ENCODE measurements at places on chromosomes 2 and 18.

DNA sequence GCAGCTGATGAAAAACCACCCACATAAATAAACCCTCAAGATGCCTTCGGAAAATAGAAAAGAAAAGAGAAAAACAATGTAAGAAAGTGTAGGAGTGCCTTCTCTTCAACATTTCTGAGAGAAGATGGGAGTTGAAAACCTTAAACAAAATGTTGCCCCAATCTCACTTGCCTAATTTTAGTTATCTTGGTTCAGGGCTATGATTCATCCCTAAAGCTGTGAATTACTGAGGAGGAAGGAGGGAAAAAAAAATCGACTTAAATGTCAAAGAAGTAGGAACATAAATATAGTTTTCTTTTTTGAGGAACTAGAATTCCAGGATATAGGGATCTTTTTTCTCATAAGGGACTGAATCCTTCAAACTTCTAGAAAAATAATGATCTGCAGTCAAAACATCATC is 360.3 kb downstream of the TGIF1 start:
- no peak for DNase-seq

DNA sequence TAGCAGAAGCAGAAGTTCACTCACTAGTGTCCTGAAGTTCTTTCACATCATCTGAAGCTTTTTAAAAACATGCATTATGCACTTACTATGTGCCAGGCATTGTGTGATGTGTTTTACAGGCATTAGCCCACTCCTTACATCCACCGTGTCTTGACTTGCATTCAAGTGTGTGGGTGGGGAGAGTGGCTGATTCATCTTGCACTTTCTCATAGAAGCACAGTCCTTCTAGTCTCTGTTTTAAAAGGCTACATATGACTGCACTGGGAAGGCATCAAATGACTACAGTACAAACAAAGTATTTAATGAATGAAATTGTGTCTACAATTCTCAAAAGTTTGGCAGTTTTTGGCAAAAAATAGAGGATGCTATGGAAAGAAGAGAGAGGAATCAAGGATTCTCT is 21.6 kb upstream of the DSC3 start:
- DNase-seq = no peak

DNA sequence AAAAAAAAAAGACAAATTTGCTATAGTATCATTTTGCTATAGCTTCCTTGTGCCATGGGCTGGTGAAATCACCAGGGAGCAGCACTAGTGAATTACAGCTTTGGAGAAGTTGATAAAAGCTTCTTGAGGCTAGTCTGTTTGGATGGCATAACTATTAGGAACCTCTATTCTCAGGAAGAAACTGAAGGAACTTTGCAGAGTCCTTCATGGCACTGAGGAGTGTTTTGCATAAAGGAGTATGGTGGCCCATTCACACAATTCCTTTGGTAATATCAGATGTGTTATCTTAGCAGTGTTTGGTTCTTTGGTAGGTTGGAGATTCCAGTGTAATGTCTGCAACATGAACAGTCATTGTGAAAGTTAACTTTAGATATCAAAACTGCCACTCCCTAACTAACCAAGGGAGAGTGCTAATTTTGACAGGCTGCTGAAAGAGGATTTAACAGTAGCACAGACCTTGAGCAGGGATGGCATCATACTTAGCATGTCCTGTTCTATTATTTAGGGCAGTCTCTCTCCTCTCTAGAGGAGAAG is 76.6 kb upstream of the ZFP36L2 start:
- no peak for DNase-seq

DNA sequence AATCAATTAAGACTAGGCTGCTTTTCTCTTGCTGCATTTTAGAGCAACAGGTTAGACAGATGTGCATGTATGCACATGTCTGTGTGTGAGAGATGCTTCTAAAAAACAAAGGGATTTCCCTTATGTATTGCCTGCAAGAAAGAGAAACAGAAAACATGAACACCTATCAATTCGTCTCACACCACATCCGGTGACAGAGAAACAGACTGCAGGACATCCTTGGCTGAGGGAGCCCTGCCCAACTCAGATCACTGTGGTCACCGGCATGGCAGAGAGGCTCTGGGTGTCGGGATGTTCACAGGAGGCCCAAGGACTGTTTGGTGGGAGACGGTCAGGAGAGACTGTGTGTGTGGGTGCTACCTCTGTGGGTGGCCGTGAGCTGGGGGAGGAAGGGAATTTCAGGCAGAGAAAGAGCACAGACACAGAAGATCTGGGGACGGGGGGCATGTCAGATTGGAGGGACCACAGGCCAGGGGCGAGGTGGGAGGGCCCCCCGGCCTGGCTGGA is 24.9 kb downstream of the FHL2 start:
- DNase-seq = no peak

GRCh38 chr18:55830544-55830943 is 242.6 kb upstream of the TCF4 start:
- DNase-seq = no peak

GRCh38 chr2:29526587-29527586 is 394.5 kb downstream of the ALK start:
- no peak for DNase-seq

DNA sequence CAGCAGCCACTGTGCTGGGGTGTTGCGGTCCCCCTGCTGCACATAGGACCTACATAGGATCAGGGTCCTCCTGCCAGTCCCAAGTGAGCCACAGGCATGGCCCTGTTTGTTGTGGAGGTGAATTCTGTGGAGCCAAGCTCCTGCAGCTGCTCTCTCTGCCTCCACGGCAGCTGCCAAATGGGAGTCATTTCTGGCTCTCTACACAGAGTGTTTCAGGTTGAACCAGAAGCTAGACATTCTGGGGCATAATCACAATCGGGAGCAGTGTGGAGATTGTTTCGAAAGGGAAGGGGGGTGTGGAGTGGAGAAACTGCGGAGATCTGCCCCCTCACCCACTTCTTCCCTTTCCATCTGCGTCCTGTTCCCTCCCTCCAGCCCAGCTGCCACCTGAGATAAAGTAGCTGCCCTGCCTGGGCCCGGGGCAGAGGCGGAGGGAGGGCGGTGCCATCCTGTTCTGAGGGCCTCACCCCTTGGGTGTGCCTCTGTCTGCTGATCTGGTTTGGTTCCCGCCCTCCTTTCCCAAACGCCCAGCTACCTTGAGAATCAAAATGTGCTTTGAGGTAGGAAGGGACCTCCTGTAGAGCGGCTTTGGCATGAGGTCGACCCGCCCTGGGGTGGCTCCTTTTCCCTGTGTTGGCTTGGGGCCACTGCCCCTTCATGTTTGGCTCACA is 139.4 kb downstream of the WDSUB1 start:
- no peak for DNase-seq

DNA sequence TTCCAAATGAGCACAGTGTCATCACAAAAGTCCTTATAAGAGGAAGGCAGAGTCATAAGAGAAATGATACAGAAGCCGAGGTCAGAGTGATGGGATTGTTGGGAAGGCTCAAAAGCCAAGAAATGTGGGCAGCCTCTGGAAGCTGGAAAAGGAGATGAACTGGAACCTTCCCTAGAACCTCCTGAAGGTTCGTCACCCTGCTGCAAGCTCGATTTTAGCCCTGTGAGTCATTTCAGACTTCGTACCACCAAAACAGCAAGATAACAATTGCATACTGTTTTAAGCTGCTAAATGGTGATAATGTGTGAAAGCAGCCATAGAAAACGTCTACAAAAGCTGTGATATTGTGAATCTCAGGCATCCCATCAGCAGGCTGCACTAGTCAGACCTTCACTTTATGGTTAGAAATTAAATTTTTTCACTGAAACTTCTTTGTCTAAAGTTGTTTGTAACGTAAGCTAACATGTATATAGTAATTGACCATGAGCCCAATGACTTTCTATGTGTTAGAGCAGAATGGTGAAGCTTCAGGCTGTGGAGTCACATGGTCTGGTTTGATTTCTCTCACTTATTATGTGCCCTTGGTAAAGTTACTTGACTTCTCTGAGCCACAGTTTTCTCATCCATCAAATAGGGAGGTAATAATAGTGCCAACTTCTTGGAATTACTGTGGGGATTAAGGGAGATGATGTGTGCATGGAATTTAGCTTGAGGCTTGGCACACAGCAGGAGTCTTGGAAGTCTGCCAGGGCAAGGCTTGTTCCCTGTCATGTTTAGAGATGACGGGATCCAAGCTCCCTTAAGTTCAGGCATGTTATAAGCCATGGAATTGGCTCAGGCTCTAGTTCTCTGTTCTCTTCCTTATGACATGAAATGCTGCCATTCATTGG is 132.0 kb upstream of the CCDC195 start:
- DNase-seq = no peak

DNA sequence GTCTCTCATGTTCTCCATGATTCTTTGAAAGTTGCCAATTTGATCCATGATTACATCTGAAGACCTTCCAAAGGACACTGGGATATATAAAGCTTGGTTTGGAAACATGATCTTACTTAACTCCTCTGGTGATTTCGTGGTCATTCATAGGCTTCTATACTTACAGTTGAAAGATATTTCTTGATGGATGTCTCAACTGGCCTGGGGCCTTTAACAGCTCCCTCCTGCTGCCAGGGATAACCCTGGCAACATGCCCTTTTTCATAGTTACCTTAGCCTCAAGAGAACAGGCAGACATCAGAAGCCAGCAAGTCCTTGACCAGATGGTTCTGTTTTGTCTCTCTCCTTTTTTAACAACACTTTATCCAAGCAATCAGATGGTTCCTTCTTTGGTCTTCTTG is 23.5 kb upstream of the MFF start:
- no peak for DNase-seq

- no peak for DNase-seq
Measured at GRCh38 chr2:173298536-173299097, 56.1 kb upstream of the CDCA7 start.

- no peak for DNase-seq
Measured at GRCh38 chr2:152549423-152549822, 167.8 kb downstream of the PRPF40A start.

DNA sequence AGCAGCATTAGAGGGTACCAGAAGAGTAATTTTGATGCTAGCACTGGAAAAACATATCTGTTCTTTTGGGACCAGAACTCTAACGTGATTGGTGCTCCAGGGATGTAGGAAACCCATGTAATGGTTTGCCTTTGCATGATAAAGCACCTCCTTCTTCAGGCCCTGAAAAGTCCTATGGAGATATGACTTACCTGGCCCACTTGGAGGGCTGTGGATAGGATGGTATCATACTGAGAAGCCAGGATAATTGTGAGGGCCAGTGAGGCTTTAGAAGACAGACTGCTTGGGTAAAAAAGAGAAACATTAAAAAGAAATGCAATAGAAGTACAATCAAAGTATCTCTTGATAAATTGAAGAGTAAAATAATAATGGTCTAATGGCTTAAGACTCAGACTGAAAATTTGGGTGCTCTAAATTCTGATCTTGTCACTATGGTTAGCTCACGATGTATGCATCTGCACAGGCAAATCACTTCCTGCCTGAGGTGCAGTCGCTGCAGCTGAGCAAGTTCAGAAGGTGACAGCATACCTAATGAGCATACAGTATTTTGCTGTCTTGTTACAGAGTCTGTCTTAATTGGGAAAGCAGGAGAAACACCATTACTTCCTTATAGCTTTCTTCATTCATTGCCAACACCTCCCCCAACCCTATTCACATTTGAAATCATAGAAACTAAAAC is 371.5 kb downstream of the NUP35 start:
- DNase-seq = no peak

GRCh38 chr18:77634494-77634893 is 384.8 kb downstream of the GALR1 start:
- DNase-seq = no peak

DNA sequence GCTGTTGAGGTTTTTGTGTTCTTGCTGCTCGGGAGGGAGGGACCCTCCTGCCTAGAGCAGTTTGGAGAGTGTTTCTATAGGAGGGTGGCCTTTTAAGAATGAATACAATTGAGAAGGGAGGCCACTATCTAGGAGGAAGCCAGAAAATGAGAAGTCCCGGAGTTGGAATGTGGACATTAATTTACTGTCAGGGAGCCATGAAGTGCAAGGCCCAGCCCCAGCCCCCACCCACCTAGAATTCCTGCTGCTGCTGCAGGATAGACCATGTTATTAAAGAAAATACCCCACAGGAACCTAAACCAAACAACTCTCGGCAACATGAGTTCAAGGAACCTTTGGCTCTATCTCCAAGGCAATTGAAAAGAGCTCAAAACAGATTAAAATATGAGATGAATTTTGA is 46.0 kb downstream of the ZBTB7C start:
- DNase-seq = no peak

DNA sequence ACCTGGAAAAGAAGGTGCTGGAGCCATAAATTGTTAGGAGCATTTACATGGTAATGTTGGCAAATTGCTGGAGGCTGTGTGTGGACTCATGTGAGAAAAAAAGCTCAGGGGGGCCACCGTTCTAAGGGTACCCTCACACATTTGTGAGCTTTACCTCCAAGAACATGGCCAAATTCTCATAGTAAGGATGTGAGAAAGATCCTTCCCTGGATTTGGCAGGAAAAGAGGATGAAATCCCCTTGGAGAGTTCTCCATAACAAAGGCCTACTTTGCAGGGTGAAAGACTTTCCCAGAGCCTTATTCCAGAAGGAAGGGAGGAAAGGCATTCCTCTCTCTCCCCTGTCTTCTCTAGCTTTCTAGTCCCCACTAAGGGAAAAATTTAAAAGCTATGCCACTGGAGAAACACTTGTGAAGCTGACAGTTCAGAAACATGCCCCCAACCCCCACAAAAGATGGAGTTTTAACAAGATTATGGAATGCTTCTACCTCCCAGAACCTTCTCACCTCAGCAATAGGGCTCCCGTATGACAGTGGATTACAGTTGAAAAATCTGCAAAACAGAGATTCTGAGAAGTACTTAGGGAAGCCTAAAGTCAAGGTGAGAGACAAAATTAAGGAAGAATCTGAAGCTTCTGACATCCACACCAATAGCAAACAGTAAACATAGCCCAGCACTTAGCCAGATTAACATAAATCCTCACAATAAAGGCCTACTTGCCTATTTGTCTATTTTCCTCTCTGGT is 20.2 kb upstream of the ERMN start:
- DNase-seq = no peak

- no peak for DNase-seq
Measured at GRCh38 chr2:49831698-49832367, 677.5 kb upstream of the FSHR start.

- DNase-seq = no peak
Measured at GRCh38 chr2:5977477-5977876, 285.3 kb downstream of the SOX11 start.

DNA sequence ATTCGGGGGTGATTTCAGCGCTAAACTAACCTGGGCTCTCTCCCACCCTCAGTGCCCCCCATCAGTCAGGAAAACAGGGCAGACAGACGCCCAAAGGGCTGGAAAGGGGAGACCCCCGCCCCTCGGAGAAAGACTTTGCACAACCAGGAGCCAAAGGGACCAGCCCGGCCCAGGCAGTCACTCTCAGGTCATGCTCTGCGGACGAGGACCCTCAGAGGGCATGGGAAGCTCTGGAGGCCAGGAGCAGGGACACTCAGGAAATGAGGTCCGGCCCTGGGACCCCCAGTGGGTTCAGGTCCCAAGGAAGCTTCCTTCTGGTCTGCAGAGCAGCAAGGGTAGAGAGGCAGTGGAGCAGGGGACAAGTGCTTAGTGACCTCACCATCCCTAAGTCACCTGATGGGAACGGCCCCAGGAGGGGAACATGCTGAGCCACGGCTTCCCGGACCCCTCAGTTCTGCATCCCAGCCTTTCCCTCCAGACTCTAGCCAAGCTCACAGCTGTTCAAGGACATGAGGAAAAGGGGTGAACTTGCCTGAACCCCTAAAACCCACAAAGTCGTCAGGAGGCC is 88.0 kb upstream of the GPC1 start:
- DNase-seq = no peak

GRCh38 chr2:185372188-185372587 is 366.4 kb upstream of the FSIP2 start:
- no peak for DNase-seq
